ENCODE measurements at places on chromosomes 4 and X.

DNA sequence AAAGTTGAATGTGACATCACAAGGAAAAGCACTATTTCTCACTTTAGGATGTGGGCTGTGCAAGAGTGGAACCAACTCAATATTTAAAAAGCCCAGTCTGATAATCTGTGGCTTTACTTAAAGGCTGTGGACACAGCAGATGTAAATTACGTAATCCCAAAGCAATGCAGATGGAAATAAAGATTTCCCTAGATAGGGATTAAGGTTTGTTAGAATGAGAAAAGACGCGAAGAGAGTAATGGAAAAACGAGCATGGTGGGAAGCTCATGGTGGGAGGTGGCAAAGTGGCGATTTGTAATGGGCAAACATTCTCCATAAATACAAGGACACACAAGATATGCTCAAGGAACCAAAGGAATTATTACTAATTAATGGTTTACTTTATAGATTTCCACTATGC, 985.5 kb downstream of the FSTL5 start:
- DNase-seq: no peak

DNA sequence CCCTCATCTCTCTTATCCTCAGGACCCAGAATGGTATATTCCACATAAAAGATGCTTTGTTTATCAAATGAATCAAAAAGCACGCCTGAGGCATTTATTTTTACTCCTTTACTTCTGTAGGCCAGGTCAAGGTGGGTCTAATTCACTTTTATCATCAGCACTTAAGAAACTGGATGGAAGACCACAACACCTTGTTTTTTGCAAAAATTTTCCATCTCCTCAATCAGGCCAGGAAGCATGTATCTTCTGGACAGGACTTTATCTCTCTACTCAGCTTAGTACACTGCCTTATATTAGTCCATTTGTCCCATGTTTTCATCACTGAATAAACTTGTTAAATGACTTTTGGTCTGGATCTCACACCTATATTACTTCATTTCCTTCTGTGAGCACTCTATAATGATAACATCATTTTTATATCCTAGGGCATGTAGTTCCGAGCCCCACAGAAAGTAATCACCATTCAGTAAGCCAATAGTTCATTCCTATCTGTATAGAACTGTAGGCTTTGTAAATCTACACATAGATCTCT, 260.5 kb downstream of the CHIC1 start:
- DNase-seq: no peak

DNA sequence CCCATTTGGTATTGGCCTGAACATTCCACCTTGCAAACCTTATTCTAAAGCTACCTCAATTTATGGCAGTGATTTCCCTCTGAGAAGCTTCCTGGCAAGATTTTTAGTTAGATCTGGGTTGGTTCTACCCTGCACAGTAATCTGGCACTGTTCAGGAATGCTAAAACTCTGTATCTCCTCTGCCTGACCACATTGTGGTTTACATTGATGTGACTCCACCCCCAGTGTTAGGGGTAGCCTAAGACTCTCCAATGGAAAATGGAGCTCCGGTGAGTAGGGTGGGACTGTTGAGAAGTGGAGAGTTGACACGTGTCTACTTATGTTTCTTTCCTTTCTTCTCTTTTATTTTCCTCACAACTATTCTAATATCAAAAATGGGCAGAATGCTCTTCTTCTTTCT, 45.4 kb downstream of the BMPR1B start:
- no peak for DNase-seq

- DNase-seq: no peak
Measured at GRCh38 chr4:59455751-59456150, 1744.4 kb upstream of the ADGRL3 start.

GRCh38 chrX:71168134-71168533, 23.5 kb downstream of the NLGN3 start:
- DNase-seq: no peak

DNA sequence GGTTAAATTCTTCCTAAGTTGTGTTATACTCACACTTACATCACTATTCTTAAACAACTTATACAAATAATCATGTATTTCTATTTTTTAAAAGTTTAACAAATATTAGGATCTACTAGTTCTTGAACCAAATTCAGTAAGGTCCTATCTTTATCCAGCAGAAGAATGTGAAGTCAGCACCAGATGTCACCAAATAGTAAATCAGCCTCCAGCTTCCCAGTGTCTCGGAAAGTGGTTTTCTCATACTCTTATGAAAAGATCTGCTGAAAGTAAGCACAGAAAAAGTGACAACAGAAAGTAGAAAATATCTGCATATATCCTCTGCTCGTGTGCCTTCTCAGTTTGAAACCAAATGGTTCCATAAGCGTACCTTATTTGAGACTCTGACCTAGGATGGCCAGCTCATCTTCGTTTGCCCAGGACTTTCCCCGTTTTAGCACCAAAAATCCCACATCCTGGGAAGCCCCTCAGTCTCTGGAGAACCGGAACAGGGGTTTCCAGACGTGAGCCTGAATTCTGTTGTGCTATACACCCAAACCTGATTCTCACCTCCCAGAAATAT, 98.0 kb upstream of the DCLK2 start:
- no peak for DNase-seq

DNA sequence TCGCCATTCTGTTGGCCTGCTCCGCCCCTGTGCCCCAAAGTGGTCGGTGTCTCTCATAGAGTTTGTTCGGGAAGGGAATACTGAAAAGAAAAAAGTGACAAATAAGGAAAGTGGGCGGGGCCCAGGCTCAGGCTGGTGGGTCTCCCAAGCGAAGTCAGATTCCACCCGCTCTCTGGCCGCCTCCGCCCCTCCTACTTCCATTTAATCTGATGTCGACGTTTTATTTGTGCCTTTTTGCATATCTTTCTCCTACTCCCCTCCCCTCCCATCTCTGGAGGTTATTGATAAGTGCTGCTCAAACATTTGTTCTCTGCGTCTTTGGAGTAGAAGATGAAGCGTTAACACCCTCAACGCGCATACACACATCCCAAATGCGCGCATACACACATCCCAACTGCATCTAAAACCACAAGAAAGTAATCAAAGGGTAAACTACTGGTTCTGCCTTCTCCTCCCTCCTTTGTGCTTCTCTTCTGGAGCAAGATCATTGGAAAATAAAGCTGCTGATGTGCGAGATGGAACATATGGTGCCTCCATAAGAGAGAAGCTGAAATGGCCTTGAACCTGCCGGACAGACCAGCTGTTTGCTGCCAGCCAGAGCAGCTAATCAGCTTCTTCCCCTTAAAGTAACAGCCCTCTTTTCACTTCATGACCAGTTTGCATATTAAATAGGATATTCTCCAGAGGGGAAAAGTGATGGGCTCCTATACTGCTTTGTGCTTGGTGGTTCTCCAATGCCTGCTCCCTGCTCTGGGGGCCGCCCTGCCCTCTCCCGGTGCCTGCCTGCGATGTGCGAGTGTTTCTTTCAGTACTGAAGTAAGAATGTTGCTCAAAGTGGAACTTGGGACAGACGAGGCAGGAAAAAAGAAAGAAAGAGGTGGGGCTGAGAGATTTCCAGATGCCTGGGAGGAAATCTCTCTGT, 3.1 kb downstream of the MAMLD1 start:
- DNase-seq: no peak

Data from stimulated activated CD4-positive, alpha-beta T cell treated with anti-CD3 and anti-CD28 coated beads, Interleukin-15, amount 100 ng/mL, for 1 hour (primary cell).